ENCODE measurements at places on chromosomes 5 and 9. TPM values are rescaled to one million over a fixed set of nuclear protein-coding genes. Genes with fewer than 3 reads are reported as not detected.

The SPINK7 gene
- total RNA-seq = not detected

The SPINK14 gene
- total RNA-seq = not detected

The SLC34A1 gene
- not detected for total RNA-seq

The ADGRD2 gene
- not detected for total RNA-seq

The ZNF484 gene
- total RNA-seq = 10.3 TPM

The CDKN2B-AS1 gene
- 1.6 TPM for total RNA-seq

The FGF10 gene
- 40.6 TPM for total RNA-seq

The PROB1 gene
- total RNA-seq = 5.6 TPM

The EIF4E1B gene
- total RNA-seq = not detected

The SLC6A7 gene
- total RNA-seq = not detected

The TYRP1 gene
- 14.4 TPM for total RNA-seq

The SNCB gene
- total RNA-seq = not detected

The CNTNAP3B gene
- total RNA-seq = 5.3 TPM

The SHB gene
- total RNA-seq = 16.5 TPM

The CEL gene
- total RNA-seq = 0.52 TPM

The RNF183 gene
- total RNA-seq = not detected

The NIPAL4 gene
- not detected for total RNA-seq

The LMBRD2 gene
- total RNA-seq = 7.0 TPM

The MCC gene
- total RNA-seq = 38.4 TPM

The CDC25C gene
- 11.1 TPM for total RNA-seq

The PCDHA10 gene
- not detected for total RNA-seq

The ACOT12 gene
- not detected for total RNA-seq

The TBC1D9B gene
- total RNA-seq = 51.5 TPM

The FBLL1 gene
- total RNA-seq = 0.26 TPM

The GPR151 gene
- total RNA-seq = not detected

The MAML1 gene
- total RNA-seq = 38.7 TPM

The PCDHGB4 gene
- 3.7 TPM for total RNA-seq

The IL13 gene
- not detected for total RNA-seq

The MARCOL gene
- total RNA-seq = not detected

The CRHBP gene
- not detected for total RNA-seq

The SVEP1 gene
- 14.1 TPM for total RNA-seq

The TIMD4 gene
- not detected for total RNA-seq

The TMOD1 gene
- 1.5 TPM for total RNA-seq

The SH2D3C gene
- total RNA-seq = 0.08 TPM

The LAMC3 gene
- total RNA-seq = 3.7 TPM

The UQCRQ gene
- 222 TPM for total RNA-seq

The PCDH12 gene
- 0.64 TPM for total RNA-seq

The SCGB3A2 gene
- not detected for total RNA-seq

The RAB3C gene
- total RNA-seq = not detected

The KCNMB1 gene
- not detected for total RNA-seq

The LCP2 gene
- total RNA-seq = under 0.01 TPM

The LHFPL2 gene
- 20.6 TPM for total RNA-seq

The PLAC8L1 gene
- not detected for total RNA-seq

The KIF4B gene
- 0.08 TPM for total RNA-seq

The FRRS1L gene
- 0.13 TPM for total RNA-seq

The PLCXD3 gene
- 0.64 TPM for total RNA-seq

The SLC36A2 gene
- total RNA-seq = not detected

The USP20 gene
- 12.5 TPM for total RNA-seq

The HACD4 gene
- total RNA-seq = 5.3 TPM

The ERCC8 gene
- total RNA-seq = 13.1 TPM

All from epithelial cell of alveolus of lung (primary cell).